ENCODE measurements at places on chromosomes 4 and X.

DNA sequence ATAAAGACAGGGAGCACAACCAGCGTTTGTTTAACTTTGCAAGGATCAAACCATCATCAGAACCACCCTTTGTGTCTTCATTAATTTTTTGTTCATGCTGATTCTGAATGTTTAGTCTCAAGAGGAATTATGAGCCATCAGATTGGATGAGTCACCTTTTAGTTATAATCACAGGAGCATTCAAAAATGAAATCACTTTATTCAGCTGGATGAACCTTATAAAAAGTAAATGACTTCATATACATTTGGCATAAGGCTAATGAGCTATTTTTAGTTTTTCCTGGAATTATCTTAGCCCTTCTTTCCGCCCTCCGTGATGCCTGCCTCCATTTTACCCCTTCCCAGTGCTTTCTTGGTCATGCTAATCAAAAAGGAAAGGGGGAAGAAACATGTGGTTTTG is 103.6 kb downstream of the SORBS2 start:
- no peak for DNase-seq

- DNase-seq, result no peak
Measured at GRCh38 chrX:20252381-20253231, 14.1 kb downstream of the RPS6KA3 start.

GRCh38 chr4:186592966-186593586 is 37.7 kb upstream of the MTNR1A start:
- no peak for DNase-seq

- DNase-seq, result no peak
Measured at GRCh38 chrX:110600745-110601310, 194.8 kb downstream of the CHRDL1 start.

- DNase-seq, result no peak
Measured at GRCh38 chr4:6752486-6752829, 30.1 kb upstream of the KIAA0232 start.

- no peak for DNase-seq
Measured at GRCh38 chr4:54837576-54838140, 179.9 kb downstream of the KIT start.

DNA sequence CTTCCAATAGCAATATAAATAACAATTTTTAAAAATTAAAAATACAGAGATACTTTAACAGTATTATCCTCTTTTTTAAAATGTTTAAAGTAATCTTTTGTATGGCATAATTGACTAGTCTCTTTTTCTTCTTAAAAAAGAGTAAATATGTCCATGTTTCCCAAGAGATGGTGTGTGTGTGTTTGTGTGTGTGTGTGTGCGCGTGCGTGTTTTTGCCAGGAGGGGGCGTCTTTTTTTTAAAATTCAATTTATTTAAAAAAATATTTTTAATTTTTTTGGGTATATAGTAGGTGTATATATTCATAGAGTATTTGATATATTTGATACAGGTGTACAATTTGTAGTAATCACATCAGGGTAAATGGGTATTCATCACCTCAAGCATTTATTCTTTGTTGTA is 1073.7 kb downstream of the PCDH7 start:
- no peak for DNase-seq

All from NK-92 treated with Interleukin-12 subunit alpha and Interleukin-12 subunit beta, amount 100 ng/mL, for 24 hours (cell line).